Smooth muscle cell of the umbilical artery (primary cell): ENCODE measurements at places on chromosomes 1 and 21. TPM values are rescaled to one million over a fixed set of nuclear protein-coding genes. Genes with fewer than 3 reads are reported as not detected.

Gene SERTAD4
- total RNA-seq = 0.59 and 0.78 TPM in 2 replicates

Gene MRPL9
- 63.7 and 63.8 TPM in 2 replicates for total RNA-seq

Gene ATP1A2
- total RNA-seq = under 0.01 TPM in 1 of 2 replicates, not detected in the other

Gene CNR2
- not detected in 2 replicates for total RNA-seq

Gene PEX10
- 27.9 and 31.7 TPM in 2 replicates for total RNA-seq

Gene SPRR1B
- total RNA-seq = not detected in 2 replicates

Gene LRRC53
- not detected in 2 replicates for total RNA-seq

Gene TNFRSF14
- total RNA-seq = 1.8 and 4.8 TPM in 2 replicates

Gene UTP25
- total RNA-seq = 9.2 and 12.7 TPM in 2 replicates

Gene TTLL7
- 36.8 and 38.6 TPM in 2 replicates for total RNA-seq

Gene CHAF1B
- total RNA-seq = 0.89 and 2.1 TPM in 2 replicates

Gene SOD1
- 241 and 260 TPM in 2 replicates for total RNA-seq

Gene OR6K2
- total RNA-seq = not detected in 2 replicates

Gene SPATA6
- 2.6 and 3.9 TPM in 2 replicates for total RNA-seq

Gene ITLN1
- not detected in 2 replicates for total RNA-seq

Gene ORC1
- total RNA-seq = 0.59 and 3.2 TPM in 2 replicates

Gene AJAP1
- total RNA-seq = not detected in 2 replicates

Gene C21orf91
- 4.5 and 5.8 TPM in 2 replicates for total RNA-seq

Gene G0S2
- 23.6 and 49.0 TPM in 2 replicates for total RNA-seq

Gene SRP9
- total RNA-seq = 262 and 343 TPM in 2 replicates

Gene ADORA1
- total RNA-seq = 5.7 and 12.8 TPM in 2 replicates

Gene CAMK1G
- 4.2 and 13.1 TPM in 2 replicates for total RNA-seq

Gene CDA
- 0.92 TPM in 1 of 2 replicates, not detected in the other for total RNA-seq

Gene HFM1
- under 0.01 and 0.23 TPM in 2 replicates for total RNA-seq

Gene CDC20
- 3.9 and 43.7 TPM in 2 replicates for total RNA-seq

Gene CD1E
- total RNA-seq = not detected in 2 replicates

Gene ESPN
- total RNA-seq = 0.05 TPM in 1 of 2 replicates, not detected in the other

Gene BNIPL
- total RNA-seq = 0.14 and 0.30 TPM in 2 replicates

Gene TACSTD2
- total RNA-seq = 0.18 TPM in 1 of 2 replicates, not detected in the other

Gene CYP4X1
- not detected in 2 replicates for total RNA-seq

Gene AMY1B
- total RNA-seq = not detected in 2 replicates

Gene EGLN1
- 76.3 and 81.5 TPM in 2 replicates for total RNA-seq

Gene ZSWIM5
- total RNA-seq = under 0.01 TPM in 1 of 2 replicates, not detected in the other

Gene FAM89A
- total RNA-seq = 2.9 and 6.2 TPM in 2 replicates

Gene CCDC17
- total RNA-seq = 0.30 and 0.78 TPM in 2 replicates

Gene VSIG8
- 0.23 TPM in 1 of 2 replicates, not detected in the other for total RNA-seq

Gene OR10Z1
- not detected in 2 replicates for total RNA-seq

Gene OR2L8
- total RNA-seq = not detected in 2 replicates

Gene CA6
- total RNA-seq = not detected in 2 replicates

Gene LDLRAD2
- total RNA-seq = under 0.01 and 0.05 TPM in 2 replicates

Gene DNAJC16
- 21.7 and 25.7 TPM in 2 replicates for total RNA-seq

Gene LCE3D
- total RNA-seq = not detected in 2 replicates

Gene PDE9A
- total RNA-seq = not detected in 2 replicates

Gene PLA2G4A
- 9.2 and 19.3 TPM in 2 replicates for total RNA-seq

Gene CITED4
- total RNA-seq = 0.89 and 2.7 TPM in 2 replicates

Gene EDARADD
- total RNA-seq = not detected in 2 replicates

Gene SVBP
- total RNA-seq = 5.9 and 9.5 TPM in 2 replicates

Gene GNL2
- 44.5 and 81.6 TPM in 2 replicates for total RNA-seq

Gene PPIH
- 18.7 and 22.4 TPM in 2 replicates for total RNA-seq
